ENCODE measurements at places on chromosomes 1 and 21. TPM values are rescaled to one million over a fixed set of nuclear protein-coding genes. Genes with fewer than 3 reads are reported as not detected.

DNA sequence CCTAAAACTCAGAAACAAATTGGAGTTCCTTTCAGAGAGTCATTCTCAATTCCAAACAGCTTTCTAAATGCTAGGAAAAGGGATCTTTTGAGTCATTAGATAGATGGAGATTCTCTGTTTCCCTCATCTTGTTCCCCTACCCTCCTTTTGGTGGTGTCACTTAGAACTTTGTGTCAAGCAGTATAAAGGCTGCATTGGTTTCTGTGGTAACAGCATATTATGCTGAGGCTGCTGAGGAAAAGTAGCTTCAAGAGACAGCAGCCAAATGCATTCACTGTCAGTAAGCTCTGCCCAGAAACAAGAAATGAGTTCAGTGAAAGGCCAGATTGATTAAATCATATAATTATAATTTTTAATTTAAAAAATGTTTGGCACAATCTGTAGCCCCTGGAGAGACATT lies 144.1 kb downstream of the LRRC40 start:
- DNase-seq = no peak

GRCh38 chr21:16125274-16125673 lies 395.5 kb downstream of the USP25 start:
- DNase-seq = no peak

DNA sequence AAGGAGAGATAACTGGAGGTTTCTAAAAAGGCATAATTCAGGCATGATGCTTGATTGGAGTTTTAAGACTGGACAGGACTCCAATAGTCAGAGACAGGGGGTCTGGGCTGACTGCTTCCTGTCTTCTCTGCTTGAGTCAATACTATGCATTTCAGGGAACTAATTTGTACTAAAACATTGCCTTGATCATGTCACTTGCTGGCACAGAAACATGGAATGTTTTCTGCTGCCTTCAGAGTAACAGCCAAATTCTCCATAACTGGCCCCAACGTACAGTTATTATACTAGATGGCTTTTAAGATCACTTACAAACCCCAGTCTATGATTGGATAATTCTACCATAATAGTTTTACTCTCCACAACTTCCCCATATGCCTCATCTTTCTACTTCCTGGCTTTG lies 247.0 kb downstream of the DNM3 start:
- no peak for DNase-seq

- DNase-seq = no peak
Observed at GRCh38 chr1:33312413-33312749, 8.5 kb downstream of the A3GALT2 start.

DNA sequence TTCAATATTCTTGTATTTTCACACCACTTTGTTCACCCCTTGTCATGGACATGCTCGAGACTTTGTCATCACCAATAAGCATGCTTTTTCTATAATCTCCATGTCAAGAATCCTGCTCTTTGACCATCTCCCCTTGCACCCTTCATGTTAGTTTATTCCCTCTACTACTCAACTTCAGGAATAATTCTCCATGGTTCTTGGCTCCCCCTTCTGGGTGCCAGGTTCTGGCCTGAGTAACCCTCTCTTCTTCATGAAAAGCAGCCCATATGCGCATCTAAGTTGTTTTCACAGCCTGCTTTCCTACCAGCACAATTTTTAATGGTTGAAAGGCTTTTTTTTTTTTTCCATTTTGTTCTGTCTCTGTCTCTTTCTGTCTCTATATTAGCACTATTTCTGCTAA lies 160.7 kb downstream of the LEPR start:
- DNase-seq = no peak

DNA sequence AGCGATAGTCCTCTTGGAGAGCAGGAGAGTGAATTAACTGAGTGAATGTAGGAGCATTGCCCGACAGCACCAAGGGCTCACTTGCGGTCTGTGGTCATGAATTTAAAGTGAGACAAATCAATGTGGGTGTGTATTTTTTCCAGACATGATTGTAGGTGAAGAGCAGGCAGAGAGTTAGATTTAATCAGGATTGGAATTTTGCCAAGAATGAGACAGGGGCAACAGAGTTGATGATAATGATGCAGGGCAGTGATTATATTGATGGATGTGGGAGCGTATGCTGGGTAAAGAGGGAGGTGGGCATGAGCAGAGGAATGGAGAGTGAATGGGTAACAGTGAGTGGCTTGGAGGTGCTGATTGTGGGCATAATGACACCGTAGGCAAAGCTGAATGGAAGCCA lies 20.0 kb upstream of the SYT6 start:
- no peak for DNase-seq

GRCh38 chr1:25467193-25467592 lies 36.5 kb downstream of the MACO1 start:
- DNase-seq = no peak

DNA sequence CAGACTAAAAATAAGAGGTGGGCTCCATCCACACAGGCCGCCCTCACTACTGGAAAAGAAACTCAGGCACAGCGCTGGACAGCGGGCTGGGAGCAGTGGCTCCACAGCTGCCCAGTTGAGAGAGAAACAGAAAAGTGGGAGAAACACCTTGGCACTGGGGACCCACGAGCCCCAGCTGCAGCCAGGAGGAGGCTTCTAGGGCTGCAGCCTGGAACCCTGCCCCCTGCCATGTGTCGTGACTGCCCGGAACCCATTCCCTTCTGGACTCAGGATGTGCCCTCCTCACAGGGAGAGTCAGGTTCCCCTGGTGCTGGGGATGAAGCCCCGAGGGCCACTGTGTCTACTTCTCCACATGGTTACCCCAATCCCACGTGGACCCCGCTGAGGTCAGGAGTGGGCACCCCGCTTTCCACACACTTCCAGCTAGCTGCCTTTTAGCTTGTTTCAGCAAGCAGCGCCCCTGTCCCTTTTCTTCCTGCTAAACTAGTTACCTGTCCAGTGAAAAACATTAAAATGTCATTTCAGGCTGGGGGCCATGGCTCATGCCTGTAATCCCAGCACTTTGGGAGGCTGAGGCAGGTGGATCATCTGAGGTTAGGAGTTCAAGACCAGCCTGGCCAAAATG lies 35.9 kb downstream of the PARP1 start:
- no peak for DNase-seq

DNA sequence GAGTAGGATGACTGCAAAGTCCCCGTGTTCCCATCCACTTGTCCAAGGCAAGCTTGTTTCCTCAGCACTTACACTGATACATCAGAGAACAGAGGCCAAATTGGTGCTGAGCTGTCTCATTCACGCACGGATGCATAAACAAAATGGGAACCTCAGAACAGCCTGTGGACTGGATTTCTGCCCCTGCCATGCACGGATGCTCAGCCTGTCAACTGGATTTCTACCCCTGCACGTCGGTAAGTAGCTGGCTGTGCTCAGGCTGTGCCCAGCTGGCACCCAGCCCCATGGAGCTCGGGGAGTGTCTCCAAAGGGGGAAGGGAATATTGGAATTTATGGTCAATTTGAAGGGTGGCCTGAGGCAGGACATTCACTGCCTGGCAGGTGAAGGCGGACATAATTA lies 40.8 kb upstream of the TMPRSS2 start:
- no peak for DNase-seq

DNA sequence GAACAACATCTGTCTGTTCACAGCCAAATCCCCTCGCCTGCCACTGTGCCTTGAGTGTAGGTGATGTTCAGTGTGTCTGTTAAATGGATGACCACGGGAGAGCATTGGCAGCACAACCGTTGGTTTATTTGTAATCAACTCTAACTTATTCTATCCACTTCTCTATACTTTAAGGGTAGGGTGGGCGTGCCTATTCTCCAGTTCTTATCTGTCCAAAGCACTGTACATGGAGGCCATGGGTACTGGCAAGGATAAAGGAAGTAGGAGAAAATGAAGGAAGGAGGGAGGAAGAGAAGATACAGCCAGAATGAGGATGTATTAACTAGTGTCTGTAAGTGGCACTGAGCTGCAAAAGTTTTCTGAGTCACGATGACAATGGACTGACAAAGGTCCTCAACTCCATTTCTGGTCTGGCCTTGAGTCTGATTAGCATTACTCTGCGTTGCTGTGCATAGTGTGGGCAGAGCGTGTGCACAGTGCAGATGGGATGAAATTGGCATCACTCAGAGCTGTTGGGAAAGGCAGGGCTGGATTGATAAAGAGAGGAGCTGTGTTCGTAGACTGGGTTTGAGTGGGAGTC lies 7.1 kb downstream of the RHOU start:
- no peak for DNase-seq

DNA sequence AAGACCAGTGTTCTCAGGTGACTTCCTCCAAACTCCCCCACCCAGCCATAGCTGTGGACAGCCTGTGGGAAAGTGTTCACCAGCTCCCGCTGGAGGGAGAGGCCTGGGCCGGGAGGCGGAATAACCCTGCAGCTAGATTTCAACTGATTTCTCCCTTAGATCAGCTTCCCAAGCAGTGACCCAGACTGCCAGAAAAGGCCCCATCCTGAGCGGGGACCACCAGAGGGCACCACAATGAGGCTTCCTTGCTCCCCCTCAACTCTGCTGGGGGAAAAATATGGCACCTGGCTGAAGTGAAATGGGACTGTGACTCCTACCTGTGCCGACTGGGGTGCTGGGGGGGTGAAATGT lies 50.8 kb downstream of the RHBG start:
- no peak for DNase-seq

GRCh38 chr1:55107101-55107500 lies 67.8 kb downstream of the PCSK9 start:
- no peak for DNase-seq

Gene ZNF695
- not detected for total RNA-seq

Gene PLA2G2F
- not detected for total RNA-seq

Gene OPRD1
- total RNA-seq = 0.43 TPM

Gene LMOD1
- total RNA-seq = 1.2 TPM

Gene CD247
- total RNA-seq = 0.89 TPM

Gene DUSP12
- 9.1 TPM for total RNA-seq

Gene SLAMF6
- 0.22 TPM for total RNA-seq

Gene MPL
- not detected for total RNA-seq

Gene CEP85
- 6.6 TPM for total RNA-seq

Gene TSPEAR
- 0.17 TPM for total RNA-seq

Gene LAX1
- 0.32 TPM for total RNA-seq

Gene C1orf87
- not detected for total RNA-seq
